Bronchial smooth muscle cell (primary cell): ENCODE measurements at places on chromosomes 3 and 15. TPM values are rescaled to one million over a fixed set of nuclear protein-coding genes. Genes with fewer than 3 reads are reported as not detected.

CDHR4 gene
- total RNA-seq, result 0.16 and 0.43 TPM in 2 replicates

CRABP1 gene
- not detected in 2 replicates for total RNA-seq

NPRL2 gene
- 22.5 and 30.1 TPM in 2 replicates for total RNA-seq

SERPINI1 gene
- 2.3 and 6.1 TPM in 2 replicates for total RNA-seq

GHSR gene
- total RNA-seq, result not detected in 2 replicates

B3GALNT1 gene
- total RNA-seq, result 6.9 and 8.3 TPM in 2 replicates

RTP3 gene
- total RNA-seq, result not detected in 2 replicates

PRSS50 gene
- not detected in 2 replicates for total RNA-seq

CLRN1 gene
- not detected in 2 replicates for total RNA-seq

FAM81A gene
- total RNA-seq, result under 0.01 and 0.60 TPM in 2 replicates

PLA2G4B gene
- total RNA-seq, result 0.79 and 2.0 TPM in 2 replicates

DAZL gene
- not detected in 2 replicates for total RNA-seq

TIMP4 gene
- 12.0 and 17.2 TPM in 2 replicates for total RNA-seq

SCAANT1 gene
- total RNA-seq, result not detected in 2 replicates

DNAH12 gene
- under 0.01 TPM in 2 replicates for total RNA-seq
